RWPE1 (cell line): ENCODE measurements at places on chromosomes 11 and 22.

DNA sequence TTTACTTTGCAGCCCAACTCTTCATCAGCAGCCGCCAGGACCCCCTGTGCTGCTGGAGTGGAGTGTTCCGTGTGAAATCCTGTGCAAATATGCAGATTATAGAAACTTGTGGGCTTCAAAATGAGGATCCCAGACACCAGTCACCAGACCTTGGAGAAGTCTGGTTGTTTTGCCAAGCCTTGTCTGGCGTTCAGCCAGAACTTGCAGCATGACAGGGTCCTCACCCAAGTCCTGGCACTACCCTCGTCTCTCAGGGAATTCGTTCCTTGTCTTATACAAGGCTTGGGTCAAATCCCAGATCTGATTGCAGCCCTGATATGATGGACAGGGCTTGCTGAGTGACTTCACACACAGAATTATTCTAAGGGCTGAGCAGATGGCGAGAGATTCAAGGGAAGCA, 18.9 kb downstream of the SHISAL1 start:
- no peak for DNase-seq

DNA sequence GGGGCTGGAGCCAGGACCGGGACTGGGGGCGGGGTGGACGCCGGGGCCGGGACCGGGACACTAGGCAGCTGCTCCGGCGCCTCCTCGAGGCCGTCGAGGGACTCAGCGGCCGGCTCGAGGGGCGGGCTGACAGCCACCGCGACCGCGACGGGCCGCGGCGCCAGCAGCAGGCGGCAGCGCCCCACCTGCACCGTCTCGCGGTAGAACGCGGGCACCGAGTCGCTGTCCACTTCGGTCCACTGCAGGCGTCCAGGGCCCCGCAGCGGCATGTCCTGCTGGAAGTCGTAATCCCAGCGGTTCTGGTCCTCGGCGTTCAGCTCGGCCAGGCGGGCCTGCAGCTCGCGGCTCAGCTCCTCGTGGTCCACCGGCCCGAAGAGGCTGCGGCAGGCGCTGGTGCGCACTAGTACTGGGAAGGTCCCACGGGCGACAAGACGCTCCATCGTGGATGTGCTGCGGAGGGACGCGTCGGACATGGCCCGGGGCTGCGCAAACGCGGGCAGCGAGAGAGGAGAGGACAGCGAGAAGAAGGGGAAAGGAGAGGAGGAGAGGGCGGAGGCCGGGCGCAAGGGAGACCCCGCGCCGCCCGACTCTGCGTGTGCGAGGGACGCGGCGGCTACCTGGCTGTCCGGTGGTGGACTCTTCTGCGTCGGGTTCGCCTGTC, 428 bp downstream of the CDKN1C start:
- no peak for DNase-seq

- peak; percentile 35 for DNase-seq
Measured at GRCh38 chr11:74849525-74850391, 99.1 kb downstream of the XRRA1 start.

GRCh38 chr11:9847636-9848035, 183.8 kb downstream of the SWAP70 start:
- no peak for DNase-seq

DNA sequence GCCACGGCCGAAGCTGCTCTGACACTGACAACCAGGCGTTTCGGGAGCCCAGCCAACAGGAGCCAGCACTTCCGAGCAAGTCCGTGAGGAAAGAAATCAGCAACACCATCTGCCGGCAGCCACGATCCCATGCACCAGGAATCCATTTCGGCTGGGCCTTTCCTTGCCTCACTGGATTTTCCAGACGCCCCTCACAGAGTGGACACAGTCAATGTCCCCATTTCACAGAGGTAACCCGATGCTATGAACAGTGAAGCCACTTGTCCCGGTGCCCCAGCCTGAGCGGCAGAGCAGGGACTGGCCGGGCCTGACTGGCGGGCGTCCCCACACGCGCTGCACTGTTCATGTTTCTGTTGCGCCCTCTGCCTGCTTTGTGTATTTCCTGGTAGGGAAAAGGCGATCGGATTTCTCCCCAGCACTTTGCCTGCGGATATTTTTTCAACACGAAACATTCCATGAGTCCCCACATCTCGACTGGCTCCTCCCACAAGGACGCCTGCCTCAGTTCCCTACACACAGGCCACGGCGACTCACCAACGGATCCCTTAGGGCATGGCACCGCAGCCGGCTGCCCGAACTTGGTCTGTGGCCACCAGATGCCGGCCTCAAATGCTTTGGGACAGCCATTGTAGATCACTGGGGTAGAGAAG, 55.3 kb downstream of the TRMU start:
- DNase-seq: peak; percentile 25

DNA sequence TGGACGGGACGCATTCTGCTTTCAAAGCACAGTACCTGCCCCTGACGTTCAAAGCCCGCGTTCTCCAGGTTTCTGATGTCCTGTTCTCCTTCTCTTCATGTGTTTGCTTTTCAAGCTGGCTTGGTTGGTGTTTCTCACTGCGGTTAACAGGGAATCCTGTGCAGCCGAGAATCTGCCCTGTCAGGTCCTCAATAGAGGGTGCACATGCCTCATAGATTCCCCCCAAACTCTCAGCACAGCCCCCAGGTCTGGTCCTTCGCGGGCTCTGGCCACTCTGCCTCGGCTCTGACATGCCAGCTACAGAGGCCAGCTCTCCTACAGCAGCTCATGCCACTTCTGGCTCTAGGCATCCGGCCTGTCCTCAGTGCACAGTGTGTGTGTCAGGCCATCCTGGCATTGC, 1343.8 kb downstream of the TBC1D22A start:
- no peak for DNase-seq

- DNase-seq: no peak
Measured at GRCh38 chr11:125365196-125365931, 130.7 kb downstream of the FEZ1 start.

DNA sequence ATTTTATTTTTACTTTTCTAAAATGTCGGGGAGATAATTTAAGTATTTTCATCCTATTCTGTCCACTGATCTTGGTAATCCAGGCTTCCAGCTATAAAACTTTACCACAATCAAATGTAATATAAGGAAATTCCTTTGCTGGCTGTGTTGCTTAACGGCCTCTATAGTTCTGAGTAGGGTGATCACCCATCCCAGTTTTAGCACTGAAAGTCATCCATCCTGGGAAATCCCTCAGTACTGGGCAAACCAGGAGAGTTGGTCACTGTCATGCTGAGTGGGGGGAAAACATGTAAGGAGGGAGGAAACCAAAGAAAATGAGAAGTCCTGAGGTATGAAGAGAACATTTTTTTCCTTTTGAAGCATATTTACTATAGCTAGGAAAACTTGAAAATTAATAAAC, 12.8 kb upstream of the BACE1-AS start:
- no peak for DNase-seq

DNA sequence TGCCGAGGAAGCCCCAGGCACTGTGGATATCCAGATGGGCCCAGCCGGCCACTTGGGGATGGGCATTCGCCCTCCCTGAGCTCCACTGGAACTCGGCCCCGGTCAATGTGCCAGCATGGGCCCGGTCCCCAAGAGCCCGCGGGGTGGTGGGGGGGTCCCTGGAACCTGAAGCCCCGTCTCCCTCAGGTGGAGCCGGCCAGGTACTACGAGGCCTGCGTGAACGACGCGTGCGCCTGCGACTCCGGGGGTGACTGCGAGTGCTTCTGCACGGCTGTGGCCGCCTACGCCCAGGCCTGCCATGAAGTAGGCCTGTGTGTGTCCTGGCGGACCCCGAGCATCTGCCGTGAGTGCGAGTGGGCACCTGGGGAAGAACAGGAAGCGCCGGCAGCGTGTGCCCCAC, 21.2 kb downstream of the MUC5AC start:
- DNase-seq: no peak

DNA sequence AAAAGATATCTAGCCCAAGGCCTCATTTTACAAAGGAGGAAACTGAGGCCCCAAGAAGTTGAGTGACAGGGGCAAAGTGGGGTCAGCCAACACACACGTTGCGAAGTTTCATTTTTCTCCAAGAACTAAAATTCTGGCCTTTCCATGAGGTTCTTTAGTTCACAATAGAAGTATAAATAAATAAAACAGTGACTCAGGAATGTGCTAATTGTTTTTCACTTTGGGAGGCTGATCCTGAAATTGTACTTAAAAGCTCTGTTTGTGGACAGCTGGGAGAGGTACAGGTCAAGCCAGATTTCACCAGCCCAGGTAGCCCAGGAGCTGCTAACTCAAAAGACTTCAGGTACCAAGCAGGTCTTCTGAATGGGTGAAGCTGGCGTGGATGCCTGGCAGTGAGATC, 105.2 kb downstream of the TRAF6 start:
- DNase-seq: no peak

- DNase-seq: no peak
Measured at GRCh38 chr11:117387992-117388755, 60.5 kb downstream of the CEP164 start.

GRCh38 chr11:86637988-86638387, 34.4 kb downstream of the ME3 start:
- DNase-seq: no peak

GRCh38 chr11:105344938-105345337, 205.4 kb upstream of the CARD18 start:
- no peak for DNase-seq

DNA sequence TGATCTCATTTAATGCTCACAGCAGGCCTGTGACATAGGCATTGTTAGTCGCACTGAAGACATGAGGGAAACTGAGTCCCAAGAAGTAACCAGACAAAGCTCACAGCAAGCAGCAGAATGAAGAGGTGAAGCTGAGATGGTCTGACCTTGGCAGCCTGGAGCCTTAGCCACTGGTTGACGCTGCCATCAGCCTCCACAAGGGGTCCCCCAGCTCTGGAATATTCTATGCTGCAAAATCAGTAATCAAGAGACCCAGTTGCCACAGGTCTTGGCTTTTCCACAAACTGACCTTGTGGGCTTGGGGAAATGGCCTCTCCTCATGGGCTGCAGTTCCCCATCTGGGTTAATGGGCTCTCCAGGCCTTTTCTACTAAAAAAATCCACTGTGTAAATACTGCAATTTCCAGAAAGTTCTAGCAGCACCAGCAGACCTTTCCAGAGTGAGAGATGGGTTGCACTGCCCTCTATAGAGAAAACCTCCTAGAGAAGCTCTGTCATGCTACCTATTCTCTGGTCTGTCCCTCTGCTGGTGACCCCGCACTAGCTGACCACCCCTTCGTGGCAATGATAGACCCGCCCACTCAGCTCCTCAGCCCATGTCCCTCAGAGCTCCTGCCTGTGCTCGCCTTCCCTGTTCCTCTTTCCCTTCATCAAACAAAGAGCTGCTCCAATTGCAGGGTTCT, 22.6 kb upstream of the ISX start:
- peak; percentile 7 for DNase-seq

GRCh38 chr11:1163321-1163910, 5.7 kb downstream of the MUC5AC start:
- DNase-seq: no peak

GRCh38 chr22:33350491-33350890, 292.3 kb upstream of the SYN3 start:
- DNase-seq: no peak

GRCh38 chr11:66901964-66902390, 45.1 kb downstream of the LRFN4 start:
- no peak for DNase-seq

DNA sequence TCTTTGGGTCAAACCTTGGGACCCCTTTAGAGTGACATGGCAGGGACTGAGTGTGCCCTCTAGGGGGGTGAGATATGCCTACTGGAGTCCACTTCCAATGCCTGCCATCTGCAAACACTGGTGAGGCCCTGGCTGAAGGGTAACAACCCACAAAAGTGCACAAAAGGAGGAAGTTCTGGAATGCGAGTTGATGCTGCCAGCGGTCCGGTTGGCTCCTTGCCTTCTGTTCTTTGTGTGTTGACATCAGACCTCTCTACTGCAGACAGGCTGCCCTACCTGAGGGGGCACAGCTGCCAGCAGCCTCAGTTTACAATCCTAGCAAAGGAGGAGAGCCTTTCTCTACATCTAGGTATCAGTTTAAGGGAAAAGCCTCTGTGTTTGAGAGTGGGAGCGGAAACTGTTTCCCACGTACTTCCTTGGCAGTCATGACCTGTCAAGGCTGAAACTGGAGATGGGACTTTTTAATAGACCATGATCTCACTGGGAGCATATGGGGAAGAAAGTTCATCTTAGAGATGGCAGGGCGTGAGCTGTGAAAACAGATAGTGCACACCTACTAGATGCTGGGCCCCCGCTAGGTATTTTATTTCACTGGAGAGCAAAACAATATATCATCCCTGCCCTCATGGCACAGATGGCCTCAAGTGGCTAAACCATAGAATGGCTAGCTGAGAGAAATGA, 27.2 kb downstream of the BMAL1 start:
- no peak for DNase-seq

DNA sequence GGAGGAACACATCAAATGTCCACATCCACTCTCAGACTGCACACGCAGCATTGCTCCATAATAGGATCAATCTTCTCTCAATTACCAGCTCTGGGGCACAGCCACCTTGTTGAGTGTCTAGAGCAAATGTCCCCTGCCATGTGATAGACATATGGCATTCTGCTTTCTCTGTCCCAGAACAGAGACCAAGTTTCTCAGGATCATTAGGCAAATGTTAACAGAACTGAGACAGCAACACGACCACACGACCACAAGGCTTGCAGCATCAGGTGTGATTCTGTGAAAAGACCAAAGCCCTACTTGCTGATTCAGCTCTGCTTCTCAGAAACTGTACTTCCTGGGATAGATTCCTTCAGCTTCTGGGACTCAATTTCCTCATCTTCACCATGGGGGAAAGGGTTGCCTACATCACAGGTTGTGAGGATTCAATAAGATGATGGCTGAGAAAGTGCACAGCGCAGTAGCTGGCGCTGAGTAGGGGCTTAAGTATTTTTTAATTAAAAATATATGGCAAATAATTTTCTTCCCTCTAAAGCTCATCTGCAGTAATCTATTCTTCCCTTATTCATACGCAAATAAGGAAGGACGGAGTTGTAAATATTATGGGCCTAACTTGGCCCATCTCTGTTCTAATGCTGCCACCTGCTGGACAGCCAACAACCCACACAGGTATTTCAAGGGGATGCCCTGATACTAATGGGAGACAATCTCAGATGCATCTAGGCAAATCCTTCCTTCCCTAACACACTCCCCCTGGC, 54.3 kb upstream of the USP47 start:
- DNase-seq: peak; percentile 72

DNA sequence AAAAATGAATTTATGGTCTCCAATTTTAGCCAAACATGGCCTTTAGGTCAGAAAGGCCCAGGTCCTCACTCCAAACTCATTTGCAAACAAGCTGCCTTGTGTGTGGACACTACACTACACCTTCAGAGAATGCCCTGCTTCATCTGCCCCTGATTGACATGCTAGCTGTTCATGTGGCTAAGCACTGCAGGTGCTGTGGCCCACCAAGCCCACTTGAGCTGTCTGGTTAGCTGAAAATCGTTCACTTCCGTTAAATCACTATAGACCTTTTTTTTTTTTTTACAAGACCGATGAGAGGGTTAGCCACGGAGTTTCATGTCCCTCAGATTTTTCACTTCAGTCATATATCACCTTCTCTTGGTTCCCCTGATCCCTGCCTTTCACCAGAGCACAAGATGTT, 39.3 kb downstream of the NF2 start:
- DNase-seq: no peak

DNA sequence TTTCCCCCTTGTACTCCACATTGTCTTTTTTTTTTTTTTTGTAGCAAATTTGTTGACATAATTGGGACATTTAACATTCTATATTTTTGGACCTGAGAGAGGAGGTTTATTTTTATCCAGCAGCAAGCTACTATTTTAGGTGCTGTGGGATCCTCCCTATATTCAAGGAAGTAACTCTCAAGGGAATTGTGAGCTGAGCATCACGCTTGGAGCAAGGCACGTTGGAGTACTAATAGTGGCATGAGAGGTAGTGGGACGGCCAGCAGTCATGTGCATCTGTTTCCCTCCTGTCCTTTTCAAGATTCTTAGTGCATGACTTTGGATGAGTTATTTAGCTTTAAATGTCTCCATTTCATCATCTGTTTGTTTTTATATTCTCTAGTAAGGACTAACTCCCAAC, 52.3 kb downstream of the EXT2 start:
- no peak for DNase-seq
